Right renal pelvis (tissue), 4 donors: ENCODE measurements at places on chromosomes 12 and 14.

- DNase-seq, result no peak
Observed at GRCh38 chr14:44353805-44354204, 153.3 kb downstream of the FSCB start.

DNA sequence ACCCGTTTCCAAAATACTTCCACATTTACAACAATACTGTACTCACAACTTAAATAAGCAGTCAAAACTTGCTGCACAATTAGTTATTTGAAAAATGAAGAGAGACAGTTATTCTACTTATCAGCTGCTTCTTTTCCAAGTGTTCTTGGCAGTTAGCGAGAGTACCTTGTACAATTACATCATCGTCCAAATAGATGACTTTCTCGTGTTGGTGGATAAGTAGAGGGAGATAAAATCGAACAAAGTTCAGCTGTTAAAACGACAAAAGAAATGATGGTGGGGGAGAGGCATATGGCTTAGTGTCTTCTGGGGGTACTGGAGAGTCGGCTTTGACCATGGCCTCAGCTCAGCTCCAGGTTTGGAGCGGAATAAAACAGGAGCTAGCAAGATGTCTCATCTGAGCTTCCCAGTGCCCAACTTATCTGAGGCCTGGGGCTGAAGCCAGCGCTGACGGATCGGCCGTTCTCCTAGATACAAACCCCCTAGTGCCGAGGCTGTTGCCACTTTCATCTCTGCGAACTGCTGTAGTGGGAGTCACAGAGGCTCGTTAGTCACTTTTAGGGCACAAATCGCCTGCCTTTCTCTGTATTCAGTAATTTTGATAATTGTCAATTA is 31.7 kb downstream of the TDG start:
- DNase-seq, result no peak

- DNase-seq, result no peak
Observed at GRCh38 chr14:93903342-93904184, 23.6 kb upstream of the FAM181A start.

DNA sequence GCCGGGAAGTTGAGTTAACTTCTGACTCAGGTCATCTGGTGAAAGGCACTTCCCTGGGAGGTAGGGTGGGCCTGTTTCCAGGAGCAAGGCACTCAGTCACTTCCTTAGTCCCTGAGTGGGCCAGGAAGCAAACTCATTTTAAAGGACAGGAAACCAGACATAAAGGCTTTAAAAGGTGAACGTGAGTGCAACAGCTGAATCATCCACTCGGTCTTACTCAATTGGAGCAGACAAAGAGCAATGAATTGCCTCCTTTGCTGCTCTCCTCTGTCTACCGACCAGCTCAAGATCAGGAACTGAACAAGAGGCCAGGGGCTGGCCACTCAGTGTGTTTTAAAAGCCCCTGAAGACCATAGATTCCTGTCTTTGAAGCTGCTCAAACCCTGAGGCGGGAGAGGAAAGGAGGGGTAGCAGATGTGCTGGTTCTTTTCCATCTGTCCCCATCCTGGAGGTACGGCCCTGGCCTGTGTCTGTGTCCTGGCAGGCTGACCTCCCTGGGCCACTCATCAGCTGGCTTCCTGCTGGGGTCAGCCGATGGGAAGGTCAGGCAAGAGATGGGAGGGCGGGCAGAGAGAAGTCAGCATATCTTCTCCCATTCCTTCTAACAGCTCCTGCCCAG is 148.9 kb downstream of the PPM1H start:
- peak; percentile 19 for DNase-seq

DNA sequence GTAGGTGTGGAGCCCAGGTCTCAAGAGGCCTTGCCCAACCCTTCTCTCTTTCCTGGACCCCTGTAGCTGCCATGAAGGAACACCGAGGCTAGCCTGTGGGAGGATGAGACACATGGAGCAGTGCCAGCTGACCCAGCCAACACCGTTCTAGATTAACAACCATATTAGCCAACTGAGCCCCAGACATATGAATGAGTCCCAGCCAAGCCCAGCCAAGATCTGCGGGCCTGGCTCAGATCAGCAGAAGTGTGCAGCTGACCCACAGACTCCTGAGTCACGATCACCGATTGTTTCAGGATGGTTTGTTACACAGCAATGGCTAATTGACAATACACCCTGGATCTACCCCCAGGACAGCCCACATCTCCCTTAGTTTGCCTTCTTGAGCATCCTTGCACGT is 82.1 kb downstream of the NTF3 start:
- no peak for DNase-seq

GRCh38 chr12:52126605-52127578 is 47.4 kb downstream of the SMIM41 start:
- DNase-seq, result no peak

DNA sequence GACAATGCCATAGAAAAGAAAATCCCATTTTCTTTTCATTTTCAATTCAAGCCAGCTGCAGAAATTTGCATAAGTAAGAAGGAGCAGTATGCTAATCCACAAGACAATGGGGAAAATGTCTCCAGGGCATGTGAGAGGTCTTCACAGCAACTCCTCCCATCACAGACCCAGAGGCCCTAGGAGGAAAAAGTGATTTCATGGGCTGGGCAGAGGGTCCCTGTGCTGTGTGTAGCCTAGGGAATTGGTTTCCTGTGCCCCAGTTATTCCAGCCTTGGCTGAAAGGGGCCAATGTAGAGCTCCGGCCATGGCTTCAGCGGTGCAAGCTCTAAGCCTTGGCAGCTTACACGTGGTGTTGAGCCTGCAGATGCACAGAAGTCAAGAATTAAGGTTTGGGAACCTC is 211.4 kb downstream of the CCDC59 start:
- DNase-seq, result no peak

DNA sequence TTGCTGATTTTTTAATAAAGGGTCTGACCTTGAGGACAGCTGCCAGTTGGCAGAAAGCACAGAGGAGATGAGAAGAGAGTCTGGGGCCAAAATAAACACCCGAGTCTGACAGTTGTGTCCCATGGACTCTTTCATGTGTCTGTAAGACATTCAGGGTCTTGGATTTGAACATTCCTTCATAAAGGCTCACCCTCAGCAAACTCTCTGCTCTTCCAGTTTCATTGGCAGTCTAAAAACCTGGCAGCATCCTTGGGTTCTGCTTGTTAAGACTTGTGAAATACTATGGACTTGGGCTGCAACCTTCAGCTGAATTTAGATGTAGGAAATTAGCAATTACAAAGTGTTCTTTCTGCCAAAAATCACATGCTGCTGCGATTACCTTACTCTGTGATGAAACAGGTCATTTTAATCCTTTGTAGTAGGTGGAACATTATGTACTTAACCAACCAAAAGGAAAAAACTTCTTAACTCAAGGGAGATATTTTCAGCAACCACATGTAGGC is 32.0 kb upstream of the LMNTD1 start:
- no peak for DNase-seq

DNA sequence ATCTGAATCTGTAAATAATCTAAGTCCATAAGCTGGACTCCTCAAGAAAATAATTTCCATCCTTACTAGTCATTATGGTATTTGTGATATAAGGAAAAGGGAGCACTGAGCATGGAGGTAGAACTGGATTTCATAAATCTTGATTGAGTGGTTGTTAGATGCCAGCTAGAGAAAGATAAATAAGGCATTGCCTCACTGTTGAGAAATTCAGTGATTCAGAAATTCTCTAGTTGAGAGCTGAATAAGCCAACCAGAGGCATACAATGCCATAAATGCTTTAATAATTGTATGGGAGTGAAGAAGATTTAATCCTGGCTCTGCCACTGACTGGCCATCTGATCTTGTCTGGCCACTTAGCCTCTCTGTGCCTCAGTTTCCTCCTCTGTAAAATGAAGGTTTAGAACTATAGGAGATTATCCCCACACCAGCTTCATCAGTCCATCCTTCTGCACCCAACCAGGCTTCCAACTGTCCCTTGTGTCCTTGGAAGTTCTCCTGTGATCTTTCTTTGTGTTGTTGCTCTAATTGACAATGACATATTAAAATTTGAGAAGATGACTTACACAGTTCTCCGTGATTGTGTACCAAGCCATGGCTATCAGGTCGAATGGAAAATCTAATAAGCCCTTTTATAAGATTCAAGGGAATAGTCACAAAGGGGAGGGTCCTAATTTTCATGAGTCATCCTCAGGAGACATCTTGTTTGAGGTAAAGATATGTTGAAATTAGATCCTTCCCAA is 394.3 kb downstream of the EGLN3 start:
- DNase-seq, result no peak

DNA sequence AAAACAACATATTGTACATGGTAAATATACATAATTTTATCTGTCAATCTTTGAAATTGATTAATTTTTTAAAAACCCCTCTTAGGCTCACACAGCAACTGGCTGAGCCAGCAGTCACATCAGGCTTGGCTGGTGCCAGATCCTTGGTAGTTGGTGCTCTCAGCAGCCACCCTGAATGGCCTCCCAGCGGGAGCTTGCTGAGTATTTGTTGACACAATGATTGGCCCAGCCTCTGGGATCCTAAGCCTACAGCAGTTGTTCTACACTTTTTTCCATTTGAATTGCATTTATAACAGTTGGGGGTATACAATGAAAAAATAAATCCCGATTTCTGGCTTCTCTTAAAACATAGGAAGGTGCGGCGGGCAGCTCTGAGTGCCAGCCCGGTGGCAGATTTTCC is 11.1 kb downstream of the PRKAB1 start:
- no peak for DNase-seq

DNA sequence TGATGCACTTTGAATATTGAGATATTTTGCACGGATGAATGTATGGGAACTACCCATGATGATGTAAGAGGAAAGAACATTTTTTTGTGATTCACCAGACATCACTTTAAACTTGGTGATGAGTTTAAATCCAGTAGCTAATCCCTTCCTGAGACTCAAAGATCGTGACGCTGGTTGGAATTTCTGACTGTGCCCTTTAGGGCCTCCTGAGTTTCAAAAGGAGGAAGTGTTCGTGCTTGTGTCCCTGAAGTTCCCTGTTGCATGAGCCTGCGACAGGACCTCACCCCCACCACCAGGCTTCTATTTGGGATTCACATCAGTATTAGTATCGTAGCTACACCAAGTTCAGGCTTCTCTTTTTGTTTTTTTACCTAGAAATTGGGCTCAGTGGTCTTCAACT is 18.6 kb upstream of the RIN3 start:
- DNase-seq, result no peak

- DNase-seq, result no peak
Observed at GRCh38 chr14:49960453-49960852, 67.6 kb downstream of the ARF6 start.

GRCh38 chr12:25852792-25853191 is 105.7 kb upstream of the RASSF8 start:
- no peak for DNase-seq

GRCh38 chr12:91326058-91327027 is 143.7 kb upstream of the DCN start:
- DNase-seq, result no peak

DNA sequence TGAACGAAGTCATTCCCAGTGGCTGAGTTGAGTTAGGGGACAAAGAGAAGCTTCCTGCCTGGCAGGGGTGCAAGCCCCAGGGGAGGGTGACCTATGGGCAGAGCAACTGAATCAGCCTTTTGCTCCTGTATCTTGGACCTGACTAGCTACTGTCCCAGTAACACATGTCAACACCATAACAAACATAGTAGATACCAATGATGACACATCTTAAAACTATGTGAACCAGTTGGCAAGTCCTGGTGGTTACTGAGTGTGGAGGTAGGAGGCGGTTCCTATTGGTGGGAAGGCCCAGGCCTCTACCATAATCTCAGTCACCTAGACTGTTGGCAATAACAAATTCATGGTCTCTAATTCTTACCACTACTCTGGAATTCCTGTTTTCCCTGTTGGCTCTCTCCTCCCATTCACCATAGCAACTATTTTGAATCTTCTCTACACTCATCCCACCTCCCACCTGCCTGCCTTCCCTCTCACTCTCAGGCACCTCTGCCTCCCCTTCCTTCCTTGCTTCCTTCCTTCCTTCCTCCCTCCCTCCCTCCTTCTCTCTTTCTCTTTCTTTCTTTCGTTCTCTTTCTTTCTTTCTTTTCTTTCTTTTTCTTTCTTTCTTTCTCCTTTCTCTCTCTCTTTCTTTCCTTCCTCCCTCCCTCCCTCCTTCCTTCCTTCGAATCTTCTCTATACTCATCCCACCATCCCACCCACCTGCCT is 8.1 kb upstream of the P2RX7 start:
- no peak for DNase-seq

- no peak for DNase-seq
Observed at GRCh38 chr12:111316671-111317070, 52.2 kb downstream of the PHETA1 start.

DNA sequence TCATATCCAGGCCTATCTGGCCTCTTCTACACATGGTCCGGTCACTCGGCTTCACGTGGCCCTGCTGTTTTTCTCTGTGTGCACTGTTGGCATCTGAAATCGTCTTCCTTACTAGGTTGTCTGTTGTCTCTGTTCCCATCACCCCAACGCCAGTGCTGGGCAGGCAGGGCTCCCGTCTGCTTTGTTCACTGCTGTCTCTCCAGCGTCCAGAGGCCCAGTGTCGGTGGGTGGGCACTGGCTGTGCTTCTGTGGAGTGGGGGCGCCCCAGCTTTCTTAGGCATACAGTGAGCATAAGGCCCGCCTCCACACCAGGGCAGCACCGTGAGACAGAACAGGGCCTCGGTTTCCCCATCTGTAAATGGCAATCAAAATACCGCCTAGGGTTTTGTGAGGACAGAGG is 153.1 kb downstream of the BCL11B start:
- no peak for DNase-seq

- no peak for DNase-seq
Observed at GRCh38 chr12:110249716-110250225, 31.3 kb upstream of the ATP2A2 start.

- no peak for DNase-seq
Observed at GRCh38 chr14:89827265-89827664, 127.3 kb downstream of the EFCAB11 start.

DNA sequence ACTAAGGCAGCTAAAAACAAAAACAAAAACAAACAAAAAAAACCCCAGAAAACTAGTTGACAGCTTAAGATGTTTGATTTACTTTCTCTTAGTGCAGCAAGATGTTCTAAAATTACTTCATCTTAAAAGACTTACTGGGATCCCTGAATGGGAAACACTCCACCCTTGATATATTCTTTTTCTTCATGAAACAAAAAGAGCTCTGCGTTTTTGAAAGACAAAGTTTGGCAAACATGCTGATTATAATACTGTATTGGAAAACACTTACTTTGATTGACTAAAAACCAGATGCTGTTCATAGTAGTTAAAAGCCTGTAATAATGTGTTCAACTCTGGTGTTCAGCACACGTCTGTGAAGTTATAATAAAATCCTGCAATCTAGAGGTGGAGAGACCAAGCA is 136.8 kb downstream of the SRGAP1 start:
- DNase-seq, result no peak

GRCh38 chr12:104219908-104220404 is 4.4 kb downstream of the TXNRD1 start:
- DNase-seq, result no peak

DNA sequence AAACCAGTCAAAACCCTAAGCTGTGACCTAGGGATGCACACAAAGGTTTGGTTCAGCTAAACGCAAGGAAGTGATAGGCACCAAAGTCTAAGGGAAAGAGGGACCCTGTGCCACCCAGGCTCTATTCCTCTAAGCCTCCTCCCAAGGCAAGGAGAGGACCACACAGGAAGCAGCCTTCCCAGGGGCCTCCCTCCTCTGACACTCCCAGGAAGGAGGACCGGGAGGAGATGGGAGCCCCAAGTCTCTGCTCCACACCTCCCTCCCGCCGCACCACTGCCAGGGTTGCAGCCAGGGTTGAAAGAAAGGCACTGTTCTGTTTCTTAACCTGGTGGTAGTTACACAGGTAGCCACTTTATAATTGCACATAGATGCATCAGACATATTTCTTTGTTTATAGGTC is 21.9 kb downstream of the TCHP start:
- no peak for DNase-seq

- DNase-seq, result no peak
Observed at GRCh38 chr12:15428632-15429031, 106.3 kb downstream of the PTPRO start.
